ENCODE measurements at places on chromosomes 5 and 9. TPM values are rescaled to one million over a fixed set of nuclear protein-coding genes. Genes with fewer than 3 reads are reported as not detected.
A peak's percentile ranks its signal among the peaks of the same experiment; 100 is the strongest.

Gene TAF11L7
- not detected for total RNA-seq

DNA sequence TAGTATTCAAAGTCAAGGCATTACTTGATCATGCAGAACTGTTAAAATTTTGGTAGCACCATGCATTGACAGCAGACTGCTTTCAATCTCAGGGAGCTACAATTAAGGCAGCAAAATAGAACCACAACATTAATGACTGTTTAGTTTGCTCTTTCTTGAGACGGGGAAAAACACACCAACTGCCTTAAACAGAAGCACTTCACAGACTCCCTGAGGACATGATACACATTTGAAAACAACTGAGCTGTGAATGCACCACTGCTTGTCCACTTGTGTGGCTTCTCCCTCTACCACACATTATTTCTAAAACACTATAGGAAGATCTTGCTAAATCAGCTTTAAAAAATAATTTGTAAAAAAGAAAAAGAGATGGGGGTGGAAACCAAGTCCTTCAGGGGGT lies 79.6 kb upstream of the MAST4 start:
- DNase-seq, result no peak

GRCh38 chr9:129619787-129620668 lies 873 bp downstream of the C9orf50 start:
- no peak for DNase-seq

GRCh38 chr5:1836176-1836890 lies 35.1 kb downstream of the NDUFS6 start:
- peak; percentile 7 for DNase-seq

DNA sequence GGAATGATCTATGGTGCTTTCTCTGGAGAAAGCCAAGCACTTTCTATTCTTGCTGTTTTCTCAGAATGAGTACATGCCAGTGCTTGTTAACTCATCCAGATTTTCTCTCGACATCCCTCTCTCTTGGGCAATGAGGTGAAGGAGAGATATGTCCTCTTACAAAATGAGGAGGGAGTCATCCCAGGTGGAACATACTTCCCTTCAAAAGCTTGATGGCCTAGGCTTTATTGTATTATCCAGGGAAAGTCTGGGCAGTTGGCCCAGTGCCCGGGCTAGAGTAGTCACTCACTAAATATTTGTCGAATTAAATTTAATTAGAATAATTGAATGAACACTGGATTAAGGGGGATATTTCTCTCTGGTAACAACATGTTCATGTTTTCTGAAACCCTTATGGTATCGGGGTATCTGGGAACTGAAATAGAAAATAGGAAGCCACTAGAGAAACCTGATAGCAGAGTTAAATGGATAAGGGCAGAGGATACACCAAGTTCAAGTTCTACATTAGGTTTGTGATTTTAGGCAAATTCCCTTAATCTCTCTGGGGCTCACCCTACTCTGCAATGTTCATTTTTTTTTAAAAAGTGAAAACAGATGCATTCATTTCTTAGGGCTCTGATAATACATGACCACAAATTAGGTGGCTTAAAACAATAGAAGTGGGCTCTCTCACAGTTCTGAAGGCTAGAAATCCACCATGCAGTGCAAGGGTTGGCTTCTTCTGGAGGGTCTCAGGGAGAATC lies 99.6 kb downstream of the LIFR start:
- DNase-seq, result no peak

DNA sequence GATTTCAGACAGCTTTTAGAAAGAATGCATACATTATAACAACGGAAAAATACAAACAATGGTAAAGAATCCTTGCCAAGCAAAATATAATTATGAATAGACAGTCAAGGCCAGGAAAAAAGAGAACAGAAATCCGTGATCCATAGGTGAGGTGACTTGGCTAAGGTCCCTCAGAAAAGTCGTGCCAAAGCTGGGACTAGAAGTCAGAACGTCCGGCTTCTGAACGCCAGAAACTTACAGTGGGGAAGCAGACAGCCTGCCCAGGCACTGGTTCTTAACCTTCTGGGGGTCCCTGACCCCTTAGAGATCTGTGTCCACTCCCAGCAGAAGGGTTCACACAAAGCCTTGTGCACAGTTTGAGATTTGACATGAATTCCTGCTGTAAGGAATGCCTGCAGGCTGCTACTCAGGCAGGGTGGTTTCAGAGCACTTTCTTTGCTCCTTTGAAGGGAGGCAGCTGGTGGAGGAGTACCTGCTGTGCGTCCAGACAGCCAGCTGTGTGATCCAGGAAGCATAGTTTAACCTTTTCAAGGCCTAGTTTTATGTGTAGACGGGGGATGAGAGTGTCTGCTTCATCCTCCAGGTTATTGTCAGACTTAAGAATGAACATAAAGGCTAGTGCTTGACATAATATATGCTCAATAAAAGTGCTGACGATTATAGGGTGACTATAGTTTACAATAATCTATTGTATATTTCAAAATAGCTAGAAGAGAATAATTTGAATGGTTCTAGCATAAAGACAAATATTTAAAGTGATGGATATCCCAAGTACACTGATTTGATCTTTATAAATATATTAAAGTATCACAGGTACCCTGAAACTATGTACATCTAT lies 852 bp downstream of the ARHGEF37 start:
- no peak for DNase-seq

DNA sequence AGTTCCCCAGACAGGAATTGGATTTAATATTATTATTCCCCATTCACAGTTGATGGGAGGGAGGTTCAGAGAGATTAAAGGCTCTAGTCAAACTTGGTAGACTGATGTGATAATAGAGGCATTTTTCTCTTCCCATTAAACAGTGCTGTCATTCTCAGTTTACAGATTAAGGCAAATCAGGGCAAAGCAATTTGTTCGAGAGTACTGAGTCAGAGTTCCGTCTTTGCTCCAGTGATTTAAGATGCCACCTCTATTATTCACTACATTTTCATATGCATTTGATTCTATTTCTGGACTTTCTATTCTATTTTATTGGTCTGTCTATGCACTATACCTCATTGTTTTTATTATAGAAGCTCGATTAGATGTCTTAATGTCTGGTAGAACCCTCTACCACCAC lies 201.0 kb upstream of the RAI14 start:
- no peak for DNase-seq

- DNase-seq, result no peak
These were observed 157.5 kb downstream of the COMMD10 start for GRCh38 chr5:116242343-116242742.

Gene PRR16
- not detected for total RNA-seq

- DNase-seq, result no peak
These were observed 50.0 kb downstream of the RAI14 start for GRCh38 chr5:34706084-34706483.

Gene RFESD
- 7.8 TPM for total RNA-seq

- DNase-seq, result no peak
These were observed 34.5 kb upstream of the SLC46A2 start for GRCh38 chr9:112925058-112925641.

GRCh38 chr5:78633700-78634099 lies 14.9 kb downstream of the LHFPL2 start:
- DNase-seq, result no peak

DNA sequence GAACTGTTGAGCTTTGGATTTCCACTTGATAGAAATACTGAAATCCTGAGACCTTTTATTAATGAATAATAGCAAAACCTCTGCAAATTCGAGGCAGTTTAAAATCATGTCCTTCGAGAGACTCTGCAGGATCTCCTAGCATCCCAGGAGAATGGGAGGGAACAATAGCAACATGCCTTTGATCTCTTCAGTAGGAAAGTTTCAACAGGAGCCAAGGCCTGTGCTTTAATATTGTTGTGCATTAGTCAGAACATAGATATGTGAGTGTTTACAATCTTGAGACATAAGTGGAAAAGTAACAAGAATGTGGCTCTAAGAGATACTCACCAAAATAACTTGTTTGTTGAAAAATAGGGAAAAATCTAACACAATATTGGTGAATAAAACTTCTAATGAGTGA lies 83.3 kb upstream of the LHFPL2 start:
- DNase-seq, result no peak

GRCh38 chr9:124306098-124306735 lies 48.5 kb downstream of the NEK6 start:
- no peak for DNase-seq

DNA sequence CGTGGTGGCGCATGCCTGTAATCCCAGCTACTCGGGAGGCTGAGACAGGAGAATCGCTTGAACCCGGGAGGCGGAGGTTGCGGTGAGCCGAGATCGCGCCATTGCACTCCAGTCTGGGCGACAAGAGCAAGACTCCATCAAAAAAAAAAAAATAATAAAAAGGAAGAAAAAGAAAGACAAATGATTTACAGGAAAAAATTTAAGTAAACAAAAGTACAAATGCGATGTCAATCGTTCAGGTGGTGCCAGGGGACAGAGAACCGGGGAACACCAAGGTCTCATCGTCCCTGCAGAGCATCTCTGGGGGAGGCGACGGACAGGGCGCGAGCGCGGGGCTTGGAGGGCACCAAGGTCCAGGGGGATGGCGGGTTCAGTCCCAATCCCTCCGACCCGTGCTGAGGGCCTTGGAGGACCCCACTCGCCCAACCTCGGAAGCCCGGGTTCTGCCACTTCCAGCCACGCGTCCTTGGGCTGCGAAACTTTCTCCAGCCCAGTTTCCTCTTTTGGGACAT lies 607 bp upstream of the HNRNPAB start:
- no peak for DNase-seq

DNA sequence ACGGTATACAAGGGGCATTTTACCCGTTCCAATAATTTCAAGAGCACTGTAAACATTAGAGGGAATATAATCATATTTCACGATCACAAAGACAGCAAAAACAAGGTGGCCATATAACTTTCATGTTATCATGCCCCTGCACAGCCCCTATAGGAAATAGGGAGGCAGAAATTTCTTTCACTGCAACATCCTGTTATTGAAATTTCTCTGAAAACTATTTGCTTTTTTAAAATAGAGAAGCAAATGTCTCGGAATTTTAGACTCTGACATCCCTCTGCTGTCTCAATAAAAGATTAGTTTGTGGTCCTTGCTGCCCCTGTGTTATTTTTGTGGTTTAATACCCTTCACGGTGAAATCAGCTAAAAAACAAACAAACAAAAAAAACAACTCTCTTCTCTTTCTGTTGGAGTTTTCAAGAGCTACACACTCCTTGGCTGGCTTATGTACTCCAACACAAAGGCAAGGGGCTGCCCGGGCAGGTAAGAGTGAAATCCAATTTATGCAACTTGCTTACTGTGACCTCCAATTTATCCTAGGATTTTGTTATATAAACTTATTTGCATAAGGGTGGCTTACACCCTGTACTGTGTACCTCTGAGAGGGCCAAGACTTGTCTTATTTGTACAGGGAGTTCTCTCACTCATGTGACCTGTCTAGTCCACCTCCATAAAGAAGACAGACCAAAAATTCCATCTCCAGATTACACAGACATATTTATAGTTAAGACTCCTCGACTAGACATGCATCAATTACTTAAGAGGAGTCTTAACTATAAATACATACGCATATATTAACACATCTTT lies 223.6 kb downstream of the MLLT3 start:
- DNase-seq, result no peak

- no peak for DNase-seq
These were observed 454.6 kb upstream of the TUSC1 start for GRCh38 chr9:26132746-26133312.

- DNase-seq, result no peak
These were observed 49.9 kb upstream of the PPP2CA start for GRCh38 chr5:134275822-134276221.

Gene SLC46A2
- total RNA-seq, result not detected

Gene CCDC180
- 0.50 TPM for total RNA-seq

GRCh38 chr9:12954441-12954840 lies 179.6 kb downstream of the LURAP1L start:
- DNase-seq, result no peak

GRCh38 chr9:115098226-115098965 lies 19.6 kb downstream of the TNC start:
- no peak for DNase-seq

DNA sequence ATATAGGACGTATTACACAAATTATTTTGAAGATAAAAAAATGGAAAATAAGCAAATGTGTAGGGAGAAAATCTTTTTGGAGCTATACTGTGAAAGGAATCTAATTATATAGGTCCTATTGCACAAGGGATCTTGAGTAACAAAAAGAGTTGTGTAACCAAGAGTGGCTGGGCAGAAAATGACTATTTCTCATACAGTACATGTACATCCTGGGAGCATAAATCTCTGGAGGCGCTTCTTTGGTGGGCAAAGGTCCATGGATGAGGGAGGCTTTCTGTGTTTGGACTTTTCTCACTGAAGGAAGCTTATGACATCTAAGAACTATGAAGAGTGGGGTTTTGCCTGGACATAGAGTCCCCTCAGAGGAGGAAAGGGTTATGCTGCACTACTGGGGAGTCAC lies 29.8 kb downstream of the ANKS6 start:
- DNase-seq, result no peak

Gene ZNF366
- not detected for total RNA-seq

GRCh38 chr9:127154390-127155191 lies 32.2 kb upstream of the ANGPTL2 start:
- no peak for DNase-seq

DNA sequence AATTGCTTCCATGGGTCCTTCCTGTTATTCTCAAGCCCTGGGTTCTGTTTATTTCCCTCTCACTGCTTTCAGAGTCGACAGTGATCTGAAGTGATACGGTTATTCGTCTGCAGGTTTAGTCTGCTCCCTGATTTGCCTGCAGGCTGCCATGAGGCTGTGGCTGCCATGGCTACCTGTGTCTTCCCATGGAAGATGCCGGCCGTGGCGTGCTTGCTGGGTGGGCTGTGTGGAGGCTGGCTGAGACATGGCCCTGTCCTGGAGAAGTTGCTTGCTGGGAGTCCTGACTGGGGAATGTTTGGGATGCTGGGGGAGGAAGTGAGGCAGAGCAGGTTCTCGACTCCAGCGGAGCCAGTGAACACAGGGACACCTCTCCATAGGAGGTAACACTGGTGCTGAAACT lies 104.1 kb upstream of the TBC1D2 start:
- no peak for DNase-seq

DNA sequence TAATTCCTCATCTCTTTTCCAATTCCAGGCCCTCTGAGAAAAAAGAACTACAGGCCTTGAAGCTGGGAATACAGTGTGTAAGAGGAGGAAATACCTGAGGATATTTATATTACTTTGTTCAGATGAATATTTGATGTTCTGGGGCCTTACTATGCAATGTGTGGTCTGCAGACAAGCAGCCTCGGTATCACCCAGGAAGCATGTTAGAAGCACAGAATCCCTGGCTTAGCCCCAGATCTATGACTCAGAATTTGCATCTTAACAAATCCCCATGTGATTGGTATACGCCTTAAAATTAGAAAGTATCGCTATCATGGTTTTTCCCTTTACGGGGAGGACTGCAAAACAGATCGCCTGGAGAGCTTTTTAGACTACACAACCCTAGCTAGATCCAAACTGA lies 121.0 kb downstream of the JAKMIP2 start:
- no peak for DNase-seq

GRCh38 chr5:14595189-14595588 lies 13.6 kb downstream of the OTULINL start:
- DNase-seq, result no peak

- DNase-seq, result no peak
These were observed 187.2 kb upstream of the PANK3 start for GRCh38 chr5:168766426-168766700.
